Head of caudate nucleus (tissue), 42 donors: ENCODE measurements at places on chromosomes 3 and 15.
A peak's percentile ranks its signal among the peaks of the same experiment; 100 is the strongest.

- no peak for DNase-seq
These were observed 1.9 kb downstream of the C3orf20 start for GRCh38 chr3:14676881-14677280.

DNA sequence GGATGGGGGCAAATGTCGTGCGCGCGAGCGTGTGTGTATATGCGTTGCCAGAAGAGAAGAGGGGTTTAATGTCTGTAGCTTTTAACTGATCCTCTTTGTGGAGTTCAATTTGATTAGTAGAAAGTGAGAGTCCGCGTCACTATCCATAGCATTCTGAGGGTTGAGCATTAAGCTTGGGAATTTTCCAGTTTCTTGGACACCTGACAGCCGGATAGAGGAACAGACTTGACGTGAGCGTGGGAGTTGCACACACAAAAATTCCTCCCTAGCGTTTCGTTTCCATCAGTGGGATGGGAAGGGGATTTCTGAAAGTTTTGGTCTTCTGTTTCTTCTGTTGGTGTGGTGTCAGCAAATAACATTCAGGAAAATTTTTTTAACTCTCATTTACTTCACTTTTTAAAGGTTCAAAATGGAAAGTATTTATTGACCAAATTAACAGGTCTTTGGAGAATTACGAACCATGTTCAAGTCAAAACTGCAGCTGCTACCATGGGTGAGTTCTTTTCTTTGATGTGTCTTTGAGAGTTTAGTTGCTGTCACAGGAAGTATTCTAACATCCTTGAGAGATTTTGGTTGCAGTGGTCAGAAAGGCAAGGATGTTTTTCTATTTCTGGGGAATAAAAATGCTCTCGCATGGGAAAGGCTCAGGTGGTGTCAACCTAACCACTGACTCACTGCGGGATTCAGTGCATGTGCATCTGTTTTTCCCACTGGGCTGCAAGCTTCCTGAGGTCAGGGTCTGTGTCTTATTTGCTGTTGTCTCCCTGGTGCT is 841 bp downstream of the POGLUT1 start:
- DNase-seq = no peak

DNA sequence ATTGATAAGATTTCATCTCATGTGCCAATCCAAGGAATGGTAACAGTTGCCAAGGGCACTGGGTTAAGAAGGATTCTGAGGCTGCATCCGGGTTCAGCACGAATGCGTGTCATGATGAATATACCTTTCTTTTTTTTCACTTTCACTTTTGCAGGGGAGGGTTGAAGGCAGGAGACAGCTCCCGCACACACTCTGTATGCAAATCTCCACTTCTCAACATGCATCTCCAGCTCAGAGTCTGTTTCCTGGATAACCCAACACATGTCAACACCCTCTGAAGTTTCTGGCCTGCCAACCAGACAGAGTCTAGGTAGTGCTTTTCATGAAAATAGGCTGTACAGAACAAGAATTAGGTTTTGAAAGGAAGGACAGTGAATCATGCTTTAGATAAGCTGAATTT is 21.6 kb downstream of the B4GALT4 start:
- no peak for DNase-seq

DNA sequence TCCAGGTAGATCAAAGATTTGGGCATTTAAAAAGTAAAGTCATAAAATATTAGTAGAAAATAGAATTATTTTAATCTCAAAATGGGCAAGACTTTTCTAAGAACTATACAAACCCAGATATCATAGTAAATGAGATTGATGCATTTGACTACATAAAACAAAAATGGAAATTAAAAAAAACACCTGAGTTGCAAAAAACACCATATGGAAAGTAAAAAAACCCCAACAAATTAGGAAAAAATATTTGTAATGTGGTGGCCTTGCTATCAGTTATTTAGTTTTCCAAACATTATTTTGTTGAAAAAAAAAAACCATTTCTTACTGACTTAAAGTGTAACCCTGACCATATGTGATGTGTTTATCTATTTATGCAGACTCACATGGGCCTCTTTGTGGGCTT is 97.2 kb downstream of the PDCD6IP start:
- DNase-seq = no peak

GRCh38 chr15:77096138-77096537 is 25.2 kb upstream of the TSPAN3 start:
- DNase-seq = no peak

- DNase-seq = no peak
These were observed 39.9 kb downstream of the GATM start for GRCh38 chr15:45338417-45338816.

DNA sequence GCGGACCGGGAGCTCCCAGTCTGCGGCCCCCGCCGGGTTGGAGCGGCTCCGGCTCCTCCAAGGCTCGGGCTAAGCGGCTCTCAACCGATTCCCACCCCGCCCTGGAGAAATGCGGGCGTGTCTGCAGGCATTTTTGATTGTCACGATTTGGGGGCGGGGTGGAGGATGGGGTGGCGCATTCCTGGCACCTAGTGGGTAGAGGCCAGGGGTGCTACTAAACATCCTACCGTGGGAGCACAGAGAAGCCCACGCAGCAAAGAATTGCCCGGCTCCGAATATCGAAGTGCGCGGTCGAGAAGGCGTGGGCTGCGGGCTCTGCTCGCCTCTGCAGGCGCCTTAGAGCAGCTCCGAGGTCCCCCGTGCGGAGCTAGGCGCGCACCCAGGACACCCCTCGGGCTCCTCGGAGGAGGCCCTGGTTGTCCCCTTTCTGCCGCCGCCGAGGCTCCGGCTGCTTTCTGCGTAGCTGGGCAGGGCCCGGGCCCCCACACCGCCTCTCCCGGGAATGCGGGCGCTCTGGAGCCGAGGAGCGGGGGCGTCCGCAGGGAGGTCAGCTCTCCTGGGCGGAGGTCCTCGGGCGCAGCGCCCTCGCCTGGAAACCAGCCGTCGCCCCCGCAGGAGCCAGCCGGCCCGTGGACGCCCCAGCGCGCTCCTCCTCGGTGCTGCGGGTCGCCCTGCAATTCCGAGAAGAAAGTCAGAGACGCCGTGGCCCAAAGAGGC is 16.5 kb upstream of the LAMP3 start:
- DNase-seq = peak; percentile 70

- peak; percentile 45 for DNase-seq
These were observed 110.5 kb upstream of the GAP43 start for GRCh38 chr3:115512565-115513415.

GRCh38 chr3:81643721-81644120 is 117.7 kb downstream of the GBE1 start:
- DNase-seq = no peak

- no peak for DNase-seq
These were observed 63.3 kb downstream of the BOC start for GRCh38 chr3:113274425-113275257.

DNA sequence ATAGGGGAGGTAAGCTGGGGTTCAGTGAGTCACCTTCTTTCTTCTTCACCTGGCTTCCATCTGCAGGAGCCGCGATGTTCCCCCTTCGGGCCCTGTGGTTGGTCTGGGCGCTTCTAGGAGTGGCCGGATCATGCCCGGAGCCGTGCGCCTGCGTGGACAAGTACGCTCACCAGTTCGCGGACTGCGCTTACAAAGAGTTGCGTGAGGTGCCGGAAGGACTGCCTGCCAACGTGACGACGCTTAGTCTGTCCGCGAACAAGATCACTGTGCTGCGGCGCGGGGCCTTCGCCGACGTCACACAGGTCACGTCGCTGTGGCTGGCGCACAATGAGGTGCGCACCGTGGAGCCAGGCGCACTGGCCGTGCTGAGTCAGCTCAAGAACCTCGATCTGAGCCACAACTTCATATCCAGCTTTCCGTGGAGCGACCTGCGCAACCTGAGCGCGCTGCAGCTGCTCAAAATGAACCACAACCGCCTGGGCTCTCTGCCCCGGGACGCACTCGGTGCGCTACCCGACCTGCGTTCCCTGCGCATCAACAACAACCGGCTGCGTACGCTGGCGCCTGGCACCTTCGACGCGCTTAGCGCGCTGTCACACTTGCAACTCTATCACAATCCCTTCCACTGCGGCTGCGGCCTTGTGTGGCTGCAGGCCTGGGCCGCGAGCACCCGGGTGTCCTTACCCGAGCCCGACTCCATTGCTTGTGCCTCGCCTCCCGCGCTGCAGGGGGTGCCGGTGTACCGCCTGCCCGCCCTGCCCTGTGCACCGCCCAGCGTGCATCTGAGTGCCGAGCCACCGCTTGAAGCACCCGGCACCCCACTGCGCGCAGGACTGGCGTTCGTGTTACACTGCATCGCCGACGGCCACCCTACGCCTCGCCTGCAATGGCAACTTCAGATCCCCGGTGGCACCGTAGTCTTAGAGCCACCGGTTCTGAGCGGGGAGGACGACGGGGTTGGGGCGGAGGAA is 2.6 kb downstream of the ISLR2 start:
- DNase-seq = no peak
